Stimulated activated CD8-positive, alpha-beta memory T cell treated with anti-CD3 and anti-CD28 coated beads, Interleukin-15, amount 100 ng/mL, for 24 hours (primary cell): ENCODE measurements at places on chromosomes 16 and 17.

DNA sequence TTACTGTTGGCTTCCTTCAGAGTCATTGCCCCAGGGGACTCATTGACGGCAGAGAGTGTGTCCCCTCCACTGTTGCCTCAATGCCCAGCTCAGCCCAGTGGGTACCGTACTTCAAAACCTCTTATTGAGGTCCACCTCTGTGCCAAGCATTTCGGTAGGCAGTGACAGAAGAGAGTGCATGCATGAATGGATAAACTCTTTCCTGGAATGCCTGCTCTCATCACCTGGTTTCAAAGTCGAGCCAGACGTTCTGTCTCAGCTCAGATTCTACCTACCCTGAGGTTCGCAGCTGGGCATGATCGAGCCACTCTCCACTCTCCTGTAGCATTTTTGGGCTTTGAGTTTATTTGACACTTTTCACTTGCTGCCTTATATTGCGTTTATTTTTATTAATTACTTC is 647.0 kb downstream of the MAF start:
- no peak for DNase-seq

DNA sequence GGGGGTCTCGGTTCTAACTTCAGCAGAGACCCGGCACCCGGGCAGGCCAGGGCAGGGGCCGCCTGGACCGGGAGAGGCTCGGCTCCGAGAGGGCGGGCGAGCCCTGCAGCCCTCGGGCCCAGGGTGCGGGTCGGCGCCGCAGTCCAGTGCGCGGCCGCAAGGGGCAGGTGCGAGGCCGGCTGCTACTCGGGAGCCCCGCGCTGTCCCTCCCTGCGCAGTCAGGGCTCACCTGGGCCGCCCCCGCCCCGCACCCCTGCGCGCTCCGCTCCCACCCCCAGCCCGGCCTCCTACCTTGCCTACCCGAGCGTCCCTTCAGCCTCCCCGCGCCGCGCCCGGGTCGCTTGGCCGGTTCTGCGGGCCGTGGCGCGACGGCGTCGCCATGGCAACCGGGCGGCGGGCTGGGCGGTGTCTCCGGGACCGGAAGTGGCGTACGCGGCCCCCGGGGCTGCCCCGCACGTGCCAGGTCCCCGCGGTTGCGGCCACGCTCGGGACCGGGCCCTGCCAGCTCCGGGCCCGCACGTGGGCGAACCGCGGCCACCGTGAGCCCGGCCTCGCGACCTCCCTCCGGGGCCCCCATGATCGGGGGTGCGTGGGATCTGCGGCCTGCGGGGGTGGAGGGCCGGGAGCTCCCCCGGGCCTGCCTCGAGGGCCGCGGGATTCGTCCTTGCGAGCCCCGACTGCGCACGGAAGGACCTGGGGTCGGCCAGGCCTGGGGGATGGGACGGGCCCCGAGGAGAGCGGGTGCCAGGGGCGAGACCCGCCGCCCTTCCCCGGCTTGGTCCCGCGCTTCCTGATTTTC is at the start of gene CYB561:
Gene CYB561, minus strand, starts transcription at position 353 of the 799 bp plus-strand sequence. CDS start 8,759 bp downstream, outside the sequence.
- peak; percentile 56 for DNase-seq

DNA sequence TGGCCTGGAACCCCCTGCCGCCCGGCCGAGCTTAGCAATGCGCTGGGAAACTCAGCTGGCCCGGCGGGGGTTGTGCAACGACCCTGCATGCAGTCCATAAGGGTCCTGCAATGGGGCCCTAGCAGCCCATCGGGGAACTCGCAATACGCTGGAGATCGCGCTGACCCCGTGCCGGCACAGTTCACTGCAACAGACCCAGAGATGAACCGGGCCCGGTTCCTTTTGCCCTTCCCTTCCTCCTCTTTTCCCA is 375 bp downstream of the SLC25A11 start:
- DNase-seq: no peak

DNA sequence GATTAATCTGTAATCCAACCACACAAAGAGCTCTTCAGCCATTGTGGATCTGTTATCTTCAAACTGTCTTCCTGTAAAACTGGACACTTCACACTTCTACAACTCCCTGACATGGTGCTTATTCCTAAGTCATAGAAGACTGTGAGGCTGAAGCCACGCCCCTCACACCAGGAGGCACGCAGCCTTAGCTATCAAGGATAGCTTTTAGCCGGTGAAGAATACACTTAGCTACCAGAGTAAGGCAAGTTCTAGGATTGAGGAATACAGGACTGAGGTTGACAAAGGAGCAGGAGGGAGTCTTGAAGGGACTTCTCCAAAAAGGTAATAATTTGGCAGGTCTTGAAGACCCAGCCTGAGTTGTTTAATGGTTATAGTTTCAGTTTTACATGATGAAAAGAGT is 79.8 kb upstream of the GAS7 start:
- DNase-seq: no peak

GRCh38 chr16:77158293-77158692 is 32.7 kb upstream of the MON1B start:
- no peak for DNase-seq

DNA sequence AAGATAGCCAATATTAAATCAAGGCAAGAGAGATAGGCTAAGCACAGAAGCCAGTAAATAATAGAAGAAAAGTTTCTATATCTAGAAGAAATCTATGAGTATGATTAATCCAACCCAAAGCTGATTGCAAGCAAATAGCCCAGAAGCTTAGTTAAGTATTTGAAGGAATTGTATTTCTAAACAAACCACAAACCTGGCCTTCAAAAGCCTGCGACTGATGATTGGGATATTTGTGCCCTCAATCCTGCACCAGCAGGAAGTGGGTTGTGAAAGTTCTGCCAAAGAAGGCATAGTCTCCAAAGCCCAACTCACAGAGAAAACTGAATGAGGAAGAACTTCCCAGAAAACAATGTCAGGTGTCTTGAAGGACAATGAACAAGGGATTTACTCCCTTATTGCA is 114.5 kb upstream of the C17orf78 start:
- no peak for DNase-seq
